Body of pancreas (tissue), 4 donors: ENCODE measurements at places on chromosomes 16 and 17.
A peak's percentile ranks its signal among the peaks of the same experiment; 100 is the strongest.

- no peak for DNase-seq
These were observed 1.4 kb upstream of the AOC3 start for GRCh38 chr17:42849451-42850181.

DNA sequence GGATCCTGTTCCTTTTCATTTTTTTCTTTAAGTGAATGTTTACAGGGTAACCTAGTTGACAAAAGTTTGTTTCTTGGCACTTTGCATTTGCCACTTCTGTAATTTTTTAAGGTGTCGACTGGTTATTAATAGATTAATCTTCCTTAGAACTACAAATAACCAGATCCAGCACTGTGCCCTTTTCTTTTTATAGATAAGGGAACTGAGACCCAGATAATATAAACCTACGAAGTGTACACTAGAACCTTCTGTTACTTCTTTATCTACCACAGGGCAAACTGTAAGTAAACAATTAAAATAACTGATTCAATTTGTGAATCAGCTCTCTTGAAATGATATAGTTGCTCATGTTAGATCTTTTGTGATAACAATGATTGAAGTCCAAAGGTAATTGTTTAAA is 55.4 kb downstream of the NLK start:
- DNase-seq: no peak

DNA sequence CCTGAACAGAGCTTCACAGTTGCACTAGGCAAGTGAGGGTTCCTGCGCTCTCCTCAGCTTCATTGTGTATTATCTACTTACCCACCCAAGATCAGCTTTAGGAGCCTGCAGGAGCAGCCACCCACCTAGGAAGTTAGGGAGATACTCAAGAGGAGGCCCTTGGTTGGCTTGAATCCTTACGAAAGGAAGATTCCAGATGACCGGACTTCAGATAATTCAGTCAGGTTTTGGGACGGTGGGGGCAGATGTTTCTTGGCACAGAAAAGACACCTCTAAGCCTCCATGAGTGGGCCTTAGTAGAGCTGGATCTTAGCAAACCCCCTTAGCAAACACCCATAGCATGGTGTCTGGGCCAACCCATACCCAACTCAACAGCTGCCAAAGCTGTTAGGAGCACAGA is 2.4 kb upstream of the CBFB start:
- peak; percentile 5 for DNase-seq

- no peak for DNase-seq
These were observed 161.9 kb downstream of the WSCD1 start for GRCh38 chr17:6231886-6232731.

DNA sequence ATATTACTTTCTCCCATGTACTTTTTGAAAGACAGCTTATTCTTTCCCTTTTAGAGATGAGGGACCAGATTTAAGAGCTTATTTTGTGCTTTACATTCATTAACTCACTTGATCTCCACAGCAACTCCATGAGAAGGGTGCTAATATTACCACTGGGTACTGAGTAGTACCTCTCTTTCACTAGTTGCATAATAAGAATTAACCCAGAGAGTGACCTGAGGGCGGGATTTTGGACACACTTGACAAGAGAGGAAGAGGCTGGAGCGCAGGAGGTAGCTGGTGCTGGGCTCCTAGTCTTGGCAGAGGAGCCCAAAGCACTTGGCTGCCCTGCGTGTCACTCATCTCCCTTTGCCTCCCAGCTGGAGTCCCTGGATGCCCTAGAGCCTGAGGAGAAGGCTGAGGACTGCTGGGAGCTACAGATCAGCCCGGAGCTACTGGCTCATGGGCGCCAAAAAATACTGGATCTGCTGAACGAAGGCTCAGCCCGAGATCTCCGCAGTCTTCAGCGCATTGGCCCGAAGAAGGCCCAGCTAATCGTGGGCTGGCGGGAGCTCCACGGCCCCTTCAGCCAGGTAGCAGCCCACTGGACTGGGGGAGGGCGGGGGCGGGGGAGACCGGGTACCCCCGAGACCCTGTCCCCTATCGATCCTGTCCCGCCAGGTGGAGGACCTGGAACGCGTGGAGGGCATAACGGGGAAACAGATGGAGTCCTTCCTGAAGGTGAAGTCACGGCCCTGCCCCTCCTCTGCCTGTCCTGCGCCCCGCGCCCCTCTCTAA is 1.7 kb upstream of the MAZ start:
- peak; percentile 55 for DNase-seq

- DNase-seq: no peak
These were observed 1.1 kb downstream of the CRLF3 start for GRCh38 chr17:30823421-30823820.

DNA sequence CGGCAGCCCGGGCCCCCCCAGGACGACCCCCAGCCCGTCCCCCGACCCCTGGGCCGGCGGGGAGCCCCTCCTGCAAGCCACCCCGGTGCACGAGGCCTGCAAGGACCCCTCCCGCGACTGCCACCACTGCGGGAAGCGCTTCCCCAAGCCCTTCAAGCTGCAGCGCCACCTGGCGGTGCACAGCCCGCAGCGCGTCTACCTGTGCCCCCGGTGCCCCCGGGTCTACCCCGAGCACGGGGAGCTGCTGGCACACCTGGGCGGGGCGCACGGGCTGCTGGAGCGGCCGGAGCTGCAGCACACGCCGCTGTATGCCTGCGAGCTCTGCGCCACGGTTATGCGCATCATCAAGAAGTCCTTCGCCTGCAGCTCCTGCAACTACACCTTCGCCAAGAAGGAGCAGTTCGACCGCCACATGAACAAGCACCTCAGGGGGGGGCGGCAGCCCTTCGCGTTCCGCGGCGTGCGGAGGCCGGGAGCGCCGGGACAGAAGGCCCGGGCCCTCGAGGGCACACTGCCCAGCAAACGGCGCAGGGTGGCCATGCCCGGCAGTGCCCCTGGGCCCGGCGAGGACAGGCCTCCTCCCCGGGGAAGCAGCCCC is 15.6 kb upstream of the ZFPM1 start:
- DNase-seq: peak; percentile 59

DNA sequence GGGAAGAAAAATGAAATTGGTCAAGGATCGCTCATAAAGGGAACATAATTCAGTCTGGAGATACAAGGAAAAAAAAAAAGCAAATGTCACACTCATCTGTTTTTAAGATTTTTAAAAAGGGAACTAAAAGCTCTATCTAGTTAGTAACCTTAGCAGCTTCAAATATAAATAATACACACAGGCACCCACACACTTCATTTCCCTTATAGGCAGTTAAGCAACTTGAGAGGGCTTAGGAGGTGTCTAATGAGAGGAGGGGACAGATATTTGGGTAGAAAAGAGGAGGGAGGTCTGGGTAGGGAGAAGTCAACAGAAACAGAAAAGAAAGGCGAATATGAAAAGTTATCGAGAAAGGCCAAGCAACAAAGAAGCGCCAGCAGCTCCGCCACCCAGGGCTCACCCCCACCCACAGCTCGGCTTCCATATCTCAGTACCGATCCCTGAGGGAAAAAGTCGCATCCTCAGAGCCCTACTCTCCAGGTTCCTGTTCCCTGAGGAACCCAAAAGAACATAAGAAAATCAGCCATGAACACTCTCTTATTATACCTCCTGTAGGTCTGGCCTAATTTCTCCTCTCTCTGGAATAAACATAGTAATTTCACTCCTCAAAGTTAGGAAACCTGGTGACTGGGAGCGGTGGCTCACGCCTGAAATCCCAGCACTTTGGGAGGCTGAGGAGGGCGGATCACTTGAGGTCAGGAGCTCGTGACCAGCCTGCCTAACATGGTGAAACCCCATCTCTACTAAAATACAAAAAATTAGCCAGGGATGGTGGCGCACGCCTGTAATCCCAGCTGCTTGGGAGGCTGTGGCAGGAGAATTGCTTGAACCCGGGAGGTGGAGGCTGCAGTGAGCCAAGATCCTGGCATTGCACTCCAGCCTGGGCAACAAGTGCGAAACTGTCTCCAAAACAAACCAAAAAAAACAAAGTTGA is 69.6 kb upstream of the RCVRN start:
- DNase-seq: no peak

GRCh38 chr16:70473446-70474319 is 19.3 kb downstream of the FCSK start:
- no peak for DNase-seq

GRCh38 chr16:84836234-84836647 is 16.5 kb downstream of the CRISPLD2 start:
- DNase-seq: peak; percentile 72

DNA sequence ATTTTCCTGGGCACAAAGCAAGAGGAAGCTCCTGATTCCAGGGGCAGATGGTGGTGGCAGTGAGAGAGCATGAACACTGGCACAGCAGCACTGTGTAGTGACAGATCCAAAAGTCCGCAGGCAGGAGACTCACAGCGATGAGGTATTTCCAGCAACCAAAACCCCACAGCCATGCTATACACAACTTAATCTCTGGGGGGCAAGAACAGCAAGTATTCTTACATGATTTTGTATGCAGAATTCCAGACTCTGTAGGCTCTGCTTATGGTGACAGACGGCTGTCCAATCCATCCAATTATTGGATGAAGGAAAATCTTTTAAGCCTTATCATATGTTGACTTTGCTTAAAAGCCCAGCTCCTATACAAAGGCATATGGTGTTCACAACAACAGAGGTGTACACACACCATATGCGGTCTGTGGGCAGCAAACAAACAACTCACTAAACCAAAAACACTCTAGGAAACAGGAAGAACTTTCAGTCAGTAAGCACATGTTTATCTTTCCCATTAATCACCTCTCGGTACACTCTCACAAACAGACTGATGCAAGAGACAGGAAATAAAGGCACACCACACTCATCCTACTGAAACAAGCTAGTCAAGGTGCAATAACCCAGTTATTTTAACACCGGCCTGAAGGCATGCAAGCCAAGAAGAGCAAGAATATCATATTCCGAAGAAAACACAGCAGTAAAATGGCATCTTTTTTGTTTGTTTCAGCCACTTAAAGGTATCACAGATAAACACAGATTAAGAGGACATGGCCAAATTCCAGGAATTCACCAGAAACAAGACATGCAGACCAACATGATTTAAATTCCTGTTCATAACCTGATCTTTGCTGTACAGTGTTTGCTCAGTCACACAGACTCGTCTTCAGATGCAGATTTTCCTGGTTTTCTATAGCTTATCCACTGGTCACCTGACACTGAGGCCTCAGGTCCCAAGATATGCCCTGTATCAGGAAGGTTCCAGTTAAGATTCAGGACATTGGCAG is 47.8 kb downstream of the ERN1 start:
- DNase-seq: no peak

- DNase-seq: no peak
These were observed 126.8 kb downstream of the ZFHX3 start for GRCh38 chr16:72921106-72921505.

DNA sequence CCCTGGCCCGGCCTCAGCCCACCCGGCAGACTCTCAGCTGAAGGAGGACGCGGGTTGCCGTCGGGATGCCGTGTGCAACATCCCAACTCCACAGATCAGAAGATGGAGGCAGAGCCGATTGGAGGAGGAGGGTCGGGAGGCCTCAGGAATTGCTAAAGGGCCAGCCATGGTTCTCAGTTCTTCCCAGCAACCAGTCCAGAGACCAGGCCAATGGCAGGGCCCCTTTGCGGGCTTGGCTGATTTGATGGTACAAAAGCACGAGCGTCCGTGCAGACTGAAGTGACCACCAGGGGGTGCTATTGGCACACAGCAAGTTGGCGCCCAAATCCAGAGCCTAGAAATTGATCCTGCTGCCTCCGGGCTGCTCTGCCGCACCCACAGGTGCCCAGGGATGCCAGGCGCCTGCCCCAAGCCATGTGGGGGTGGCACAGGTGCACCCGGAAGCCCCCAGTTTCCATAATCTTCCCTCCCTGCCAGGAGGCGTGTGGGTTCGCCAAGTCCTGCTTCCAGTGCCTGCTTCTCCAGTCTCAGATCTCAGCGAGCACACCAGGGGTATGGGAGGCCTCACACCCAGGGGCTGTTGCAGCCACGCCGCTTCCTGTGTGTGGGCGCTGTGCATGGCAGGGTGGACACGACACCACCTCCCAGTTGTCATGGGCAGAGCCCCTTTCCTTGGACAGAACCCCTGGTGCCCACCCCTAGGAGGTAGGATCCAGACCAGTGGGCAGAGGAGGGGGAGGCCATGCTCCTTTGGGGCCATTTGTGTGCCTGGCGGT is 7.1 kb upstream of the TEX19 start:
- DNase-seq: peak; percentile 91

DNA sequence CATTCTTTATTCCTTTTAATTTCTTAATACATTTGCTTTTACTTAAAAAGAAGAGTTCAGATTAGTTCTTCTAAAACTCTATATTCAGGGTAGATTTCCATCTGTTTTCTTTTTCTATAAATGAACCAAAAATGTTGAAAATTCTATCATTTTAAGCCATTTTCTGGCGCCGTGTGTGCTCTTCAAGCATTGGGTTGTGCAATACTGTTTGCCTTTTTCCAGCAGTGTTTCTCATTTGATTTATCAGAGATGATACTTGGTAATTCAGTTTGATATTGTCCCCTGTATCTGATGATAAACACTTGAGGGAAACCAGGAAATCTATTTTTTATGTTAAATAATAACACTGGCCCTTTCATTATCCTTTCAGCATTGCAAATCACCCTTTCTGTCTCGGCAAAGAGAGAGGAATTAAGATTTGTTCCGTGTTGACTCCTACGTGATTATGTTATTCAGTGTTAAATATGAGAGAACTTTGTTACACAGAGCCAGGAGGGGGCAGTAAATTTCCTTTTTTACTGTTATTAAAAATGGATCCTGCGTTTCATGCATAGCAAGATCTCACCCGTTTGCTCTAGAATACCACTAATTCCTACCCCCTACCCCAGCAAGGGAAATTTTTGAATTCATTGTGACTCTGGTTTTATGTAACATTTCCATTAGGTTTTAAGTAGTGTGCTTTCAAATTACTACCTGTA is 606.9 kb upstream of the RBFOX1 start:
- no peak for DNase-seq

GRCh38 chr17:6867849-6868248 is 36.3 kb upstream of the TEKT1 start:
- no peak for DNase-seq

DNA sequence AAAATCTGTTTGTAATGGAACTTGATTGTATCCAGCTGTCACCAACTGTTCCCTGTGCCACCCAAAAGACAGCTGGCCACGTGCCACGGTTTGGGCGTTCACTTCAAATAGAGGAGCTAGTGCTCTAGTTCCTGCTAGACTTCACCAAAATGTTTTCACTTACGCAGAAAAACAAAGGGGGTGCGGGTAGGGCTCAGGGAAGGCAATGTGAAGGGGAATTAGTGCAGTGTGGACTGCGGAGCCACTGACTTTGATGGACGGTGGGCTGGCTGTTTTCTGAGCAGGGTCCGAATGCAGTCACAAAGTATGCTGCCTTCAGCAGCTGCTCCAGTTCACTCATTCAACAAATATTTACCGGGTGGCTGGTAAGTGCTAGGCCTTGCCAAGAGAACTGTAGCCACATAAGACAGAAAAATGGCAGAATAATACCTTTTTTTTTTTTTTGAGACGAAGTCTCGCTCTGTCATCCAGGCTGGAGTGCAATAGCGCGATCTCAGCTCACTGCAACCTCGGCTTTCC is 7.6 kb upstream of the CYTH1 start:
- DNase-seq: peak; percentile 88
